ENCODE measurements at places on chromosomes 16 and 17.

DNA sequence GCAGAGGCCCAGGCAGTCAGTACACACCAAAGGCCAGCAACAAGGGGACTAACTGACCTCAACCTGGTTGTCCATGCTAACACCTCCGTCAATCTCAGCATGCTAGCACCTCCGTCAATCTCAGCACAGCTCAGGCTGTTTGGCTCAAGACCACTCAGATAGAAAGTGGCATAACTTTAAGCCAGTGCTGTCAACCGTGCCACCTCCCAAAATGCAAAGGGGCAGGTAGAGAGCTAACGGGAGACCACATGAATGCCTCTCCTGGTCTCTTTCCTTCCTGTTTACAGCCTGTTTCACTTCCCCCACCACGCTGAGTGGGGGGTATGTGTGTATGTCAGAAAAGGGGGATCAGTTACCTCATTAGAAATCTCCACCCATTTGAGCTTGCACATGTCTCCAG is 3.3 kb downstream of the UBTF start:
- no peak for DNase-seq

GRCh38 chr17:57466017-57466471 is 209.7 kb downstream of the MSI2 start:
- DNase-seq = no peak

DNA sequence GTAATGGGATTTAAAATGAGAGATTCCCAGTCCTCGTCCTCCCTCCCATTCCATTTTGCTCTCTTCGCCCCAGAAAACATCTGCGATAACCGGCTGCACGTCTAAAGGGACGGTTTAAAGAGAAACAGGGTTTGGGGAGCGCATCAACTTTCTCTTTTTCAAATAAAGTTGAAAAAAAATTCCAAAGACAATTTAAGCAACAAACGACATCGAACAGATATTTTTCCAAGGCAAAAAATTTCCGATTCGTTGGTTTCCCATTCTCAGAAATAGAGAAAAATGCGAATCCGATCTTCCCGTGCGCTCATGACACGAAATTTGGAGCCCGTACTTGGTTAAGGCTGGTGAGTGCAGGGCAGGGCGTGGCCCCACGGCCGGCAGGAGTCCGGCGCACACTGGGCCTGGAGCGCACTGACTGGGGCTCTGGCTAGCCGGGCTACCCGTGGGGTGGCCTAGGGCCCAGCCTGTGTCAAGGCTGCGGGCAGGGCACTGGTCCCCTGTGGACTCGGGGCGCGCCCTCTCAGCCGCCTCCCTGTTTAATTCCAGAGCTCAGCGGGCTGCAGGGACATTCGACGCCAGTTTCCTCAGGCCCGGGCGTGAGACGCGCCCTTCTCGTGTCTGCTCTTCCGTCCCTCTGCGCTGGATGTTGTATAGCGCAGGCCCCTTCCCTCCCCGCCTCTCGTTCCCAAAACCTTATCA is 17.9 kb upstream of the ZFHX3 start:
- no peak for DNase-seq

DNA sequence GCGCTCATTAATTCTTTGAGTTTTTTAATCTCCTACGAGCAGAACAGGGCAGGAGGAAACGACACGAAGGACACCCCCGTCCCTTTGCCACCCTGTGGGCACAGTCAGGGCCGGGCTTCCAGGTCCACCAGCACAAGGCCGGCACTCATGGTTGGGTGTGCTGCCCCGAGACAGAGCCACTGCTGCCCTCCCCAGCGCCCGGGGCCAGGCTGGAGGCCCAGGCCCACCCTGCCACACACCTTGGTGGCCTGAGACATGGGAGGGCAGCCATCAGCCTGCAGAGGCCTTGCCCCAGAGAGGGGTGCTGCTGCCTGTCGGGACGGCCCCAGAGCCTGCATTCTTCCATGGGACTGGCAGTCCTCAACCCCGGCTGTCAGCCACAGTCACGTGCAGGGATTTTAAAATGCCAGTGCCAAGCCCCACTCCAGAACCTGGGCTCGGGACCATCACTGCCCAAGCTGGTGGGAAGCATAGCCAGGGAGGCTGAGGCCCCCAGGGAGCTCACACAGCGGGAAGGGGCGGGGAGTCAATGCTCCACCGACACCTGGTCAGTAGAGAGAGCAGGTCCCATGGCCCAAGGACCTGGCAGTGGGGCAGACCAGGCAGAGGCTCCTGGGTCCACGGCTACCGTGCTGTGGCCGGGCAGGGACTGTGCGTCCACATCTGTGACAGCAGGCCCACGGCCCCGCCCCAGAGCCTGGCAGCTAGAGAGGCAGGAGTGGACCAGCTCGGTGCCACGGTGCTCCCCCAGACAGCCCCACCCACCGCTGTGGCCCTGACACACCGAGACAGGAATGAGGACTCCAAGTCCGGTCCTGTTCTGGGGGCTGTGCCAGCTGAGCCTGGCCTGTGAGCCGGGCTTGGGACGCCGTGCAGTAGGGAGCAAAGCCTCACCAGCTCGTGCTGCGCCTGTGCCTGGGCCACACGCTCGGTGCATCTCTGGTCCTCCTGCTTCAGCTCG is 27.5 kb downstream of the CEP131 start:
- DNase-seq = no peak

- no peak for DNase-seq
Measured at GRCh38 chr16:57186872-57187854, 1.0 kb downstream of the RSPRY1 start.

GRCh38 chr17:71764505-71764904 is 356.3 kb upstream of the SOX9 start:
- no peak for DNase-seq

DNA sequence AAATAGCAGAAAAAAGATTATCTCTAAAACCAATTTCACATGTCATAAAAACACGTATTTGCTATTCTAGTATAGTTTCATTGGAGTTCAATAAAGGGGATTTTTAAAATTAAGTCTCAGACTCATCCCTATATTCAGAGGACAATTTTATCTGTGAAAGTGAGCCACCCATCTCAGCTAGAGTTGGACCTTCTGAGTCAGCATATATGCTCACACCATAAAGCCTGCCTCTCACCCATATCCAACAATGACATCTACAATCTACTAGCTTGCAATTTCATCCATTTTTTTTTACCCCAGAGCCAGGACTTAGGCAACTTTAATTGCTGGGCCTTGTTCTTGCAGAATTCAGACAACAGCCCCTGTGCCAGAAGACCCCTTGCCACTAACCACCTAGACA is 165.3 kb upstream of the DYNLRB2 start:
- no peak for DNase-seq

DNA sequence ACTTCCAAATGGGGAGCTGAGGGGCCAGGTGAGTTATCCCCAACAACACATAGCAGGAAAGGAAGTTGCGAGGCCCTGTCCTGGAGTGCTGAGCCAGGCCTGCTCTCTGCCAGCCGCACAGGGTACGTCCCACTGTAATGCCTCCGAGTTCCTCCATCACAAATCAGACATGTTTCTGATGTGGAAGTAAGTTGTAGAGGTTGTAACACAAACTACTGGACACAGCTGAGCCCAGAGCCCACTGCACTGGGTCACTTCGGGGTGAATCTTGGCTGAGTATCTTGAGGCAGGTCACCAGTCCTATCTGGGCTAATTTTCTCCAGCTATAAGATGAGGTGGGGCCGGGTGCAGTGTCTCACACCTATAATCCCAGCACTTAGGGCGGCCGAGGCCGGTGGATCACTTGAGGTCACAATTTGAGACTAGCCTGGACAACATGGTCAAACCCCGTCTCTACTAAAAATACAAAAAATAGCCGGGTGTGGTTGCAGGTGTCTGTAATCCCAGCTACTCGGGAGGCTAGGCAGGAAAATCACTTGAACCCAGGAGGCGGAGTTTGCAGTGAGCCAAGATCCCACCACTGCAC is 100.8 kb upstream of the CDH5 start:
- no peak for DNase-seq

DNA sequence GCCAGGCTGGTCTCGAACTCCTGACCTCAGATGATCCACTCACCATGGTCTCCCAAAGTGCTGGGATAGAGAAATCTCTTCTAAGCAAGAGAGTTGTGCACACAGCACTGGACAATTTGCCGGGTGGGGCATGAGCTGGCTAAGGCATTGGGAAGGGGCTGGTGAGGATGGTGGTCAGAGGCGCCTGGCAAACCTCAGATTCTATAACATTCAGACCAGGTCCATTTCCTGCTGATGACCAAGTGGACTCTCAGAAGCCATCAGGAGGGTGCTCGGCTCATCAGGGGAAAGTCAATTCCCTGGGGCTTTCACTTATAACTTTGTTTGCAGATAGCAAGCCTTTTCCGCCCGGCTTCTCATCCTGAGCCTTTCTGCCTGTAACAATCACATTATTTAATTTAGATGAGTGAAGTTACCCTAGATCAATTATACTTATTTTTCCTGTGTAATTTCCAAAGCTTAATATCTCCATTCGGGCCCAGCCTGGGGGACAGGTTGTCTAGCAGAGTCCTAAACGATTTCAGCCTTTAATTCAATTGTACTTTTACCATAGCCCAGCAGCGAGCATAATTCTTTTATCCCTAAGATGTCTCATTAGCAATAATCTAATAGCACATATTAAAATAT is 15.0 kb upstream of the SLC6A2 start:
- DNase-seq = no peak

GRCh38 chr16:85833219-85833920 is 33.9 kb downstream of the COX4I1 start:
- no peak for DNase-seq

GRCh38 chr17:72206376-72206775 is 85.6 kb downstream of the SOX9 start:
- no peak for DNase-seq

- DNase-seq = no peak
Measured at GRCh38 chr17:48484256-48484655, 46.6 kb downstream of the HOXB1 start.

GRCh38 chr17:35175638-35176415 is 18.4 kb downstream of the SLC35G3 start:
- no peak for DNase-seq

DNA sequence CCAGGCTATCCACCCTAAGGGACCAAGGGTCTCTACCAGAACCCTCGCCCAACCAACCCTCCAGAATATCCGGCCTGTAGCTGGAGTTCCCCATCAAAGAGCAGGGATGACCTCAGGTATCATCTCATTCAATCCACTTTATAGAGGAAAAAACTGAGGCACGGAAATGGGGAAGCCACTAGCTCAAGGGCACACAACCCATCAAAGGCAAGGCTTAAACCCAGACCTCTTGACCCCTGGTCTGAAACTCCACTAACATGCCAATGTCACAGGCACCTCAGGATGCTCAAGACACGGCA is 1.6 kb downstream of the TBC1D10B start:
- no peak for DNase-seq

DNA sequence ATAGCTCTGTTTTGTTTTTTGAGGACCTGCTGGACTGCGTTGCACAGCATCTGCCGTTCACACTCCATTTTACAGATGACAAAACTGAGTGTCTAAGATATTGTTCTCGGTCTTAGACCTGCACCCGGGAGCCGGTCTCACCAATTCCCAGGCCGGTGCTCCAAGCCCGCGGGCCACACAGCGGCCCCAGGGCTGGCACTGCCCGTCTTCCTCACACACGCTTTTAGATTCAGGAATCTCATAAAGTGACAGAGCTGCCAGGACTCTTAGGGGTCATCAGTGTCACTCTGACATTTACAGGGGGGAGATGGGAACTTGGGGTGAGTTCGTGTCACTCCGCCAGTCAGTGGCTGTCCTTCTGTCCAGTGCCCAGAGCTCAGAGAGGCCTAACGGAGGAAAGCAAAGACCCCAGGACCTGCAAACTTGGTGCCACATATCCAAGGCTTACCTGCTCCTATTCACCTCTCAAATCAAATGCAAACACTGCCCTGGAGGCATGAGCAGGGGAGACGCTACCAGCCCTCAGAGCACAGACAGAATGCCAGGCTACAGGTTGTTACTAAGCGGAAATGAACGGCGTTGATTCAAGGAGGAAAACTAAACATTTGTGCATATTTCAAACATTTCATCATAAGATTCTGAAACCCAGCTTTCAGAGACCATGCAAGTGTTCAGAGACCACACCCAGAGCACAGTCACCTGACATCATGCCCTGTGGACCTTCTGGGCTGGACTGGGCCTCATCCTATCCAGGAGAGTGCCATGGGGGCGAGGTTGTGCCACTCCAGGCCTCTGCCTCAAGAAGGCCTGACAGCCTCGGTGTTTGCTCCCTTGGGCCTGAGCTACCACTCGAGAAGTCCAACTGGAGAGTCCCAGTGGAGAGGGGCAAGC is 29.5 kb downstream of the TNFRSF13B start:
- no peak for DNase-seq

- DNase-seq = no peak
Measured at GRCh38 chr16:62102588-62102987, 66.3 kb upstream of the CDH8 start.

GRCh38 chr17:44752953-44753861 is 5.6 kb upstream of the ADAM11 start:
- DNase-seq = no peak

- DNase-seq = no peak
Measured at GRCh38 chr17:10135539-10136257, 62.7 kb downstream of the GAS7 start.

- no peak for DNase-seq
Measured at GRCh38 chr16:22739077-22739476, 74.9 kb upstream of the HS3ST2 start.

- no peak for DNase-seq
Measured at GRCh38 chr17:32104158-32104557, 38.1 kb upstream of the RHOT1 start.

- DNase-seq = no peak
Measured at GRCh38 chr16:23258919-23259237, 43.2 kb upstream of the SCNN1B start.

DNA sequence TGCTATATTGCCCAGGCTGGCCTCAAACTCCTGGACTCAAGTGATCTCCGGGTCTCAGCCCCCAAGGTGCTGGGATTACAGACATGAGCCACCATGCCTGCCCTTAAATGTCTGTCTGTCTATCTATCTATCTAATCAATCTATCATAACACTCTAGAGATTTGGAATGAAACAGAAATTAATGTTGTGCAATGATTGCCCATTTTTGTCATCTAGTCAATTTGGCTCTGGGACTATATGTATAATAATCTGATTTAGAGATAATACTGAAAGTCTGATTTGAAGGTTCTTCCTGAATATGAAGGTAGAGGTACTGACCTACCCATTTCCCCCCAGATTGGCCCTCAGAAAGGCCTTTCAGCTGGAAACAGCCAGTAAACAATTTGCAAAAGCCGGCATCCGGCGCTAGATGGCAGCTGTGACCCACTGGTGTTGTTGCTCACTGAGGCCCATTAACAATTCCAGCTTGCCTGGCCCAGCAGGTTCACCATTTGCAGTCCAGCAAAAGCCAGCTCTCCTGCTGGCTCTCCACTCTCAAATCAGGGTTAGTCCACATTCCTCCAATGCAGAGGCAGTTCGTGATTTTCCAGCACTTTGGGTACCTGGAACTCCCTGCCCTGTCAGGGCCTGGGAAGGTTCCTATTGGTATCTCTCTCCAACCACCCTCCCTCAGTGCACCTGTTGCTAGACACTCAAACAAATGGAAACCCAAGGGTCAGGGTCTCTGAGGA is 22.9 kb upstream of the C16orf87 start:
- DNase-seq = peak; percentile 50

- DNase-seq = no peak
Measured at GRCh38 chr17:14469971-14470370, 169.1 kb downstream of the HS3ST3B1 start.
